ENCODE measurements at places on chromosomes 5 and 9.

DNA sequence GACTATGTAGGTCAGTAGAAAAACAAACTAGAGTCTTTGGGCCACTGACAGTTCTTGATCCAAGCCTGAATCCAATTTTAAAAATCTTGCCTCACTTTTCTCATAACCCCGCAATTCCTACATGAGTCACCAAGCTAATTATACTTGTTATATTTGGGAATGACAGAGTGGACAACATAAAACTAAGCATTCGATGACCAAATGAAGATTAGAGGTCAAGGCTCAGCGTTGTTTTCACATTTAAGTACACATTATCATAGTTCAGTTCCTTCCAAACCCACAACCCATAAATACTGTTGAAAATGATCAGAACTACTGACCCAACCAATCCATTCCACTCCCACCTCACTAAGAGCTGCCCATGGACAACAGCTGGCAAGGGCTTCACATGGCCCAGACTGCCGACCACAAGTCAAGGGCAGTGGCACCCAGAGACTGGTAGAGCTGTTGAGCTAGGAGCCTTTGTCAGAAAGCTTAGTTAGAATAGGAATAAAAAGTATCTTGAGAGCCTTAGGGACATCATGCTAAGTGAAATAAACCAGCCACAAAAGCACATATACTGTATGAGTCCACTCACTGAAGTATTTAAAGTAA lies 64.2 kb downstream of the MYO10 start:
- no peak for DNase-seq

DNA sequence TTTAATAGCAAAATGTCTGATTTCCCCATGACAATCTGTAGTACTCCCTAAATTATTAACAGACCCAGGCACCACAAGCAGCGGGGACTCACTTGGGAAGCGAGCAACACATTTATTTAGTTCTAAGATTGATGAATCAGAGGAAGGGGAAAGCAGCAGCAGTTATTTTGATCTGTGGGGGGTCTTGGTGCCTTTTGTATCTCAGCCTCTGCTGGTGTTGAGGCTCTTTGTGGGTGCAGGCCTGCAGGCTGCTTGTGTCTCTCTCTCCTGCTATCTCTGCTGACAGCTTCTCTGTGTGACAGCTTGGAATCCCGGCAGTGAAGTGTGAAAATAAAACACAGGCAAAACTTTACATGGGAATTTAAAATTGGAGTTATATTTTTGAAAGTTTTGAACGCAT lies 878.2 kb upstream of the DMAC1 start:
- peak; percentile 60 for DNase-seq

DNA sequence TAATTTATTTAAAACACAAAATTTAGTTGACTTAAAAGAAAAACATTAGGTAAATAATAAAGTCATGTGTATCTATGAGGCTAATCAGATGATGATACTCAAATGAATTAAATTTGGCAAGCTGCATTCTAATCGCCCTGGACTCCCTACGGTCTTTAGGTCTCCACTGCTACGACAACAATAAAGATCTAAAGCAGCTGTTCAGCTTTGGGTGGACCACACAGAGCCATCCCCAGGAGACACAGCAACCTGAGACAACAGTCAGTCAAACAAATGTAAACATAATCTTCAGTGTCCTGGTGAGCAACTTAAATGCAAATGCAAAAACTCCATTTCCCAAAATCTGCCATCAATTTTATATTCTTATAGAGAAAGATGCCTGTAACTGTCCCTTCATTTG lies 65.5 kb downstream of the MCTP1 start:
- no peak for DNase-seq

GRCh38 chr9:92342825-92343488 lies 17.2 kb downstream of the CENPP start:
- DNase-seq: no peak

GRCh38 chr9:13278368-13279246 lies 885 bp downstream of the MPDZ start:
- peak; percentile 66 for DNase-seq

DNA sequence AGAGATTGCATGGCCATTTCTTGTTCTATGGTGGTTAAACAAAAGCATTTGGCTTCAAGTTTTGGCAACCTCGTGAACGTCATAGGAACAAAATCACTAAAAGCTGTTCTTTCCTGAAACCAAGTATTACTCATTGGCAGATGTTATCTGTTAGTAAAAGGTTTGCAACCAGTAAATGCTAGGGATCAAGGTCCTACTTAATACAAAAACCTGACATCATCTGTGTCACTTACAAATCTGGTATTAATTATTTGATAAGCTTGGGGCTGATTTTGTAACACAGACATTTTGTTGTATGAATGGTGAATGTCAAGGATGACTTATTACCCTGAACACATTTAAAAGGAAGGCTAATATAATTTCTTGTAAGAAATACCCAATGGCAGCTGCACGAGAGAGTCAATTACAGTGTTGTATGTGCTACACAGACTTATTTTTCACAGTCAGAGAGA lies 486.4 kb upstream of the ZNF608 start:
- no peak for DNase-seq

GRCh38 chr9:136590821-136591752 lies 45.2 kb upstream of the NOTCH1 start:
- DNase-seq: no peak

DNA sequence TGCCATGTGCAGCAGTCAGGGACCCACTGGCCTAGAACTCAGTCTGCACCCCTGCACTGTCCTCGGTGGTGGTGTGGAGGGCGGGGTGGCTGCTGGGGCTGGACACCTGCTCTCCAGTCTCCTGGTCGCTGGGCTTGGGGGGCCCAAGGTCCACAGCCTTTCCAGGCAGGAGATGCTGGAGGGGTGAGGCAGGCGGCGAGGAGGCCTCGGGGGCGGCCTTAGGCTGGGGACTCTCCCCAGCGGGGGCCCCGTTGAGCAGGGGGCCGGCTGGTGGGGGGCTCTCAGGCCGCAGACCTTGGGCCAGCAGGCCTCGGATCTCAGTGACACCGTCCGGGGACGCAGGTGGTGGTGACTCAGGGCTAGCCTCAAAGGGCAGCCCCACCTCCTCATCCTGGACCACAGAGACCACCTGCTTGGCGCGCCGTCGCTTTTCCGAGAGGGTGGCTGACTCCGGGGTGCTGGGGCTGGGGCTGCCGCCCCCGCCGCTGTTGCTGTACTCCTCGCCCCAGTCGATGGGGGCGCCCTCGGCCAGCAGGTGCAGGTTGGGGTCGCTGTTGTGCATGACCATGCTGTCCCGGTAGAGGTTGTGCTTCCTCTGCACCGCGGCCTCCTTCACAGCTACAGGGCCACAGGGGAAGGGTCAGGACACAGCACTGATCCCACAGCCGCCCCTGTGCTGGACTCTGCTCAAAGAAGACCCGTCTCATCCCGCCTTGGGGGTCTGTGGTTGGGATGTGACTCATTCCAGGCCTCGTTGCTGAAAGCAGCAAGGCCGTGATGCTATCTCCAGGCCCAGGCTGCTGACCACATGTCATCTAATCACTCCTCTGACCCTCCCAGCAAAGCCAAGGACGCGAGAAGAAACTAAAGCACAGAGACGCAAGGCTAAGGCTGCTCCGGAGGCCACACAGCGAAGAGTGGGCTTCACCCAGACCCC lies 55.8 kb downstream of the LRSAM1 start:
- DNase-seq: no peak

DNA sequence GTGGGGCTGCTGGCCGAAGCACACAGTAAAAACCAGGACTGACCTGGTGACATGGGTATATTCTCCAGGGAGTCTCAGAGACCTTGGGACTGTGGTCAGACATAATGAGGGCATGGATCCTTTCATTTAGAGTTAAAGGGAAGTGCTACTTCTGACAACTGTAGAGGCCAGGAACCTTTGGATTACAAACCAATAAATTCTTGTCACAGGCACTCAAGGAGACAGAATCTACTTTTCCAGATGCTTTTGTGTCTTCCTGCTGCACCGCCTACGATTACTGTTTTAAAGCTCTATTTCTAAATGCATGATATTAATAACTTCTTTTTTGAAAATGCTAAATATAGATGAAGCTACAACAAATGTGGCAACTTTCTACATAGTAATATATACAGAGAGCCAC lies 106.5 kb upstream of the LPAR1 start:
- DNase-seq: no peak

- peak; percentile 17 for DNase-seq
Measured at GRCh38 chr5:4802044-4802443, 338.1 kb upstream of the ADAMTS16 start.

DNA sequence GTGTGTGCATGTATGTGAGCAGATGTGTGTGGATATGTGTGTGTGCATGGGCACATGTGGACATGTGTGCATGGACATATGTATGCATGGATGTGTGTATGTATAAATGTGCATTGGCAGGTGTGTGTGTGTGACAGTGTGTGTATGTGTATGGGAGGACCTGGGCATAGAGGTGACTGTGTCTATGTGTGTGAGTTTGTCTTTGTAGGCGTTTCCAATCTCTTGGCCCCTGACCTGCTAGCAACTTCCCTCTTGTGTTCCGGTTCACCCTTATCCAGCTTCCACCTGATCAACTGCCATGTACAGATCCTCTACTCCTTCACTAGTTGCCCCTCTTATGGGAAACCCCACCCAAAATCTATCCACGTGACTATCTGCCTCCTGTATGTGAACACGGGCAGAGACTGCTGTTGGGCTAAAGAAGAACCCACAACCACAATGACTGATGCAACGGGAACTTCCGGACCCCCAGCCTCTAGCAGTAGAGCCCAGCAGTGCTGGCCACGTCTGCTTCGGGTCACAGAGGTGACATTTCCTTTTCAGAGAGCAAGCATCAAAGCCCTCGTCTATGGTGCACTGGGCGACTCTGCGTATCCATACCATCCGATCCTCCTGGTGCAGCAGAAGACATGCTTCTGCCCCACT lies 24.9 kb upstream of the GADD45G start:
- DNase-seq: no peak

DNA sequence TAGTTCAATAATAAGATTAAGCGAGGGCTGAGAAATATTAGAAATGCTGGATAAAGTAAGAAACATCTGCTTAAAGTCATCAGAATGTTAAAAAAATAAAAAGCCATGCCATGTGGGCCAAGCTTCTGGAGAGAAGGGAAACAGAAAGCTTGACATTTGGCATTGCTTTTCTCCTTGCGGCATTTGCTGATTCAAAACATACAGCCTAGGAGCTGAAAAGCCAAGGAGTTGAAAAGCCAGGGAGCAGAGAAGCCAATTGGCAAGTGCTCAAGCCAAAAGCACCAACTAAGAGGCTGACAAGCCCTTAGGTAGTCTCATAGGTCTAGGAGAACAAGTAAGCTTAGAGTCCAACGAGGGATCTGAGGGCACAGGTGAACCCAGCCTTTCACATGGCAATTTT lies 754.3 kb downstream of the TLE4 start:
- no peak for DNase-seq

GRCh38 chr5:71907001-71907588 lies 188.0 kb downstream of the CARTPT start:
- DNase-seq: no peak

GRCh38 chr5:60888359-60889061 lies 44.4 kb upstream of the ELOVL7 start:
- no peak for DNase-seq

DNA sequence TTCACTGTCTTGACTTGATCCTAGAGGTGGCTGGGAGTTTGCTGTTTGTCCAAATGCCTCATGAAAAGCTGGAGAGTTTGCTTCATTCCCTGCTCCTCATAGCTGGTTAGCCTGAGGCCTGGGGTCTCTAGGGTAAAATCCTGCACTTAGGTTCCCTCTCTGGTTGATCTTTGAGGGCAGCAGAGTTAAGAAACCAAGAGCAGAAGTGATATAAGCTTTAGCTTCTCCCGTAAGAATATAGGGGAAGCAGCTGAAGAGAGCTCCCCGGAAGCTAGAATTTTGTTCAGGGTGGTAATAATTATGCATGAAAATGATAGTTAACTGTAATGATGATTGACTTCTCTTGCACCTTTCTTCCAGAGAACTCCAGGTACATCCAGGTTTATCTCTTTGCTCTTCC lies 1.4 kb downstream of the FAM53C start:
- no peak for DNase-seq

GRCh38 chr9:114221706-114222465 lies 66.5 kb downstream of the COL27A1 start:
- peak; percentile 10 for DNase-seq

DNA sequence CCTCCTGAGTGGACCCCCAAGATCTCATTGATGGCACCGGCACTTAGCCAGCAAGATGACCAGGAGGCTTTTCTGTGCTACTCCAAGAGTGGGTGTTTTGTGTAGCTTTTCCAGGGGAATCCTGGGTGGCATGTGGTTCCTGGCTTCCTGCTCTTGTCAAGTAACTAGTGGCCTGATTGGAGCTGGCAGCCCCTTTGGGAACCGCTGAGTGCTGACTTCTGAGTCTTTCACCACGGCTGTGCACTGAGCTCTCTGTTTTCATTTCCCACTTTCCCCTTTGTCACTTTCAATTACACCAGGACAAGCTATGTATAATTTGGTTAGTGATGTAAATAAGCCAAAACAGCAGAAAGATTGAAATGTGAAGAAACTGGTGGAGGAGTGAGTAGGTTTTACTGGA lies 255.4 kb downstream of the GOLPH3 start:
- DNase-seq: no peak

GRCh38 chr9:18060269-18060934 lies 413.6 kb upstream of the ADAMTSL1 start:
- DNase-seq: peak; percentile 15

GRCh38 chr5:126931963-126932660 lies 98.2 kb downstream of the MARCHF3 start:
- no peak for DNase-seq

- DNase-seq: no peak
Measured at GRCh38 chr5:89570557-89570956, 687.6 kb upstream of the MEF2C start.

GRCh38 chr9:132184124-132184523 lies 22.3 kb downstream of the NTNG2 start:
- no peak for DNase-seq

DNA sequence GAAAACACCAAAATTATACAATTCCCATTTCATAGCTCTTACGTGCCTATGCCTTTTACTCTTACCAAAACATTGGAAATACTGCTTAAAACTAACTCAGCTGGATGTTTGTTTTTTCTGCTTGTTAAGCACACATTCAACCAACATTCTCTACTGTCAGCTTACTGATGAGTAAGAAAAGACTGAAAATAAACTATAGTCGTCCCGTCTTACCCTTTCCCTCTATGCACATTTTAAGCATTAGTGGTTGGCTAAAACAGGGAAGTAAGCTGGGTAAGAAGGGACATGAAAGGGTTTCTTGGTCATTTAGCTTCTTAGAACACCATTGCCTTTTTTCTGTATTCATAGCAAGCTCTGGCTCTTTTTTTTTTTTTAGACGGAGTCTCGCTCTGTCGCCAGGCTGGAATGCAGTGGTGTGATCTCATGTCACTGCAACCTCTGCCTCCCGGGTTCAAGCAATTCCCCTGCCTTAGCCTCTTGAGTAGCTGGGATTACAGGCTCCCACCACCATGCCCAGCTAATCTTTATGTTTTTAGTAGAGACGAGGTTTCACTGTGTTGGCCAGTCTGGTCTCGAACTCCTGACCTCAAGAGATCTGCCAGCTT lies 232.1 kb upstream of the PCSK5 start:
- peak; percentile 10 for DNase-seq

Measured in ACHN (cell line).